ENCODE measurements at places on chromosomes 3 and 15. TPM values are rescaled to one million over a fixed set of nuclear protein-coding genes. Genes with fewer than 3 reads are reported as not detected.

DNA sequence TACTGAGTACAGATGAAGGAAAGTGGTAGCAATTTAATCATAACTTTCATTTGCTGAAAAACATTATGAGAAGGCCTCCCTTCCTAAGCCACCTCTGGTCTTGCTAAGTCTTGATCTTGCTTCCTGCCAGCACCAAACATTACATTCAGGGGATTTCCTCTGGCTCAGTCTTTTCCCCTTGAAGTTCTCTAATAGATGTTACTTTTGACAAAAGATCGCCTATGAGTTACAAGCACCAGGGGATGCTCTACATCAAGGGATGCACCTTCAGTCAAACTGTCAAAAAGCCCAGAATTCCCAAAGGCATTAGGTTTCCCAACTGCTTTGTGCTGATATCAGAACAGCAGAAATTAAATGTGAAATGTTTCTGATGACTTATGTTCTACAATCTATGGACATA is 47.3 kb downstream of the AQP9 start:
- H3K4me3 ChIP-seq: no peak overlapping the region
- H3K27ac ChIP-seq: no peak overlapping the region
- no peaks in the 10 kb centered on the region for H3K4me1 ChIP-seq
- no peak for DNase-seq
- H3K36me3 ChIP-seq: no peaks in the 10 kb centered on the region
- peaks cover 2% of the 10 kb centered on the region for H3K27me3 ChIP-seq

Gene ARPIN
- 3.1 TPM for total RNA-seq

Gene THSD4
- 6.4 TPM for total RNA-seq

Gene SCN11A
- total RNA-seq: 0.10 TPM

DNA sequence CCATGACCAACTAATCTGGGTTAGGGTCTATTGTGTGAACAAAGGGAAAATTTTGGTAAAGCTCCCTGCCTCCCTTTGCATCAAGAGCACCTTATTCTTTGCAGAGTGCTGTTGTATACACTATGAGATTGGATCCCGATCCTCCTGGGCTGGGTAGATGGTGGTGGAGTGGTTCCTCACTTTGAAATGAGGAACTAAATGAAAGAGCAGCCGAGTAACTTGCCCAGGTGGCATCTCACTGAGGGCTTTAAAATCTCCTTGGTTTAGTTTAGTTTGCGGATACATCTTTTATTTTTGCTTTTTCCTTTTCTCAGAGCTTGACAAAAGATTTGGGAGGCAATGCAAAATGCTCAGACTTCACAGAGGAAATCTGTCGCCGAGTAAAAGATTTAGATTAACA is 19.4 kb downstream of the IDH3A start:
- H3K36me3 ChIP-seq: peaks cover 13% of the 10 kb centered on the region
- no peak overlapping the region for H3K4me3 ChIP-seq
- no peak overlapping the region for H3K27ac ChIP-seq
- no peaks in the 10 kb centered on the region for H3K27me3 ChIP-seq
- DNase-seq: no peak
- H3K4me1 ChIP-seq: no peaks in the 10 kb centered on the region

Gene DLEC1
- total RNA-seq: 0.76 TPM

- H3K4me3 ChIP-seq: no peak overlapping the region
- DNase-seq: no peak
- H3K36me3 ChIP-seq: peaks cover 42% of the 10 kb centered on the region
- no peaks in the 10 kb centered on the region for H3K27me3 ChIP-seq
- H3K27ac ChIP-seq: no peak overlapping the region
Observed at GRCh38 chr15:28114721-28115622, 15.9 kb upstream of the OCA2 start.
